ENCODE measurements at places on chromosomes 16 and 17. TPM values are rescaled to one million over a fixed set of nuclear protein-coding genes. Genes with fewer than 3 reads are reported as not detected.

GRCh38 chr17:49798182-49798581 is 9.7 kb downstream of the KAT7 start:
- H3K36me3 ChIP-seq, result peaks cover 10% of the 10 kb centered on the region
- no peak overlapping the region for H3K4me3 ChIP-seq
- no peak for DNase-seq
- no peak overlapping the region for H3K27ac ChIP-seq
- H3K27me3 ChIP-seq, result no peaks in the 10 kb centered on the region
- no peaks in the 10 kb centered on the region for H3K4me1 ChIP-seq

GRCh38 chr16:81826523-81826922 is 47.4 kb downstream of the PLCG2 start:
- H3K27me3 ChIP-seq, result no peaks in the 10 kb centered on the region
- H3K27ac ChIP-seq, result no peak overlapping the region
- H3K36me3 ChIP-seq, result no peaks in the 10 kb centered on the region
- no peaks in the 10 kb centered on the region for H3K4me1 ChIP-seq

DNA sequence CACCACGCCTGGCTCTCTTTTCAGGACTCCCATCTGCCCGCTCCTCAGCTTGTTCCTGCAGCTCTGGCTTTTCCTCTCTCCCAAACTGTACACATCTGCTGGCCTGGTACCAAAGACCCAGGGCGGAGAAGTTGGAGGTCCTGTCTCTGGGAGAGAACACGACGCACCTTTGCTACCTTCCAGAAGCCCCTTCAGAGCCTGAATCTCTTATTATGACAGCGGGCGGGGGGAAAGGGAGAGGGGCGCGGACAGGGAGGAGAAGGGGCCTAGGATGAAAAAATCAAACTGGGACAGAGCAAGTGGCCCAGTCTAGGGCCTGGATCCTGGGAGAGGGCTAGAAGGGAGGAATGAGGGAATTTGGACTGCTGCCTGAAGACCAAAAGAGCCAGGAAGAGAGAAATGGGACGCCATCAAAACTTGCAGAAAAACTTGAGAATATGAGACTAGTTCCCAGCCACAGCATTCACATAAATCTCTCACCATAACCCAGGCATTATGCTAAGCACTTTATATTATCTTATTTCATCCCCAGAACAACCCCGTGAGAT is 2.5 kb upstream of the PER1 start:
- H3K27me3 ChIP-seq, result no peaks in the 10 kb centered on the region
- H3K4me1 ChIP-seq, result peaks cover 48% of the 10 kb centered on the region
- H3K27ac ChIP-seq, result peak overlapping the region; percentile 99
- H3K4me3 ChIP-seq, result no peak overlapping the region
- H3K36me3 ChIP-seq, result no peaks in the 10 kb centered on the region

DNA sequence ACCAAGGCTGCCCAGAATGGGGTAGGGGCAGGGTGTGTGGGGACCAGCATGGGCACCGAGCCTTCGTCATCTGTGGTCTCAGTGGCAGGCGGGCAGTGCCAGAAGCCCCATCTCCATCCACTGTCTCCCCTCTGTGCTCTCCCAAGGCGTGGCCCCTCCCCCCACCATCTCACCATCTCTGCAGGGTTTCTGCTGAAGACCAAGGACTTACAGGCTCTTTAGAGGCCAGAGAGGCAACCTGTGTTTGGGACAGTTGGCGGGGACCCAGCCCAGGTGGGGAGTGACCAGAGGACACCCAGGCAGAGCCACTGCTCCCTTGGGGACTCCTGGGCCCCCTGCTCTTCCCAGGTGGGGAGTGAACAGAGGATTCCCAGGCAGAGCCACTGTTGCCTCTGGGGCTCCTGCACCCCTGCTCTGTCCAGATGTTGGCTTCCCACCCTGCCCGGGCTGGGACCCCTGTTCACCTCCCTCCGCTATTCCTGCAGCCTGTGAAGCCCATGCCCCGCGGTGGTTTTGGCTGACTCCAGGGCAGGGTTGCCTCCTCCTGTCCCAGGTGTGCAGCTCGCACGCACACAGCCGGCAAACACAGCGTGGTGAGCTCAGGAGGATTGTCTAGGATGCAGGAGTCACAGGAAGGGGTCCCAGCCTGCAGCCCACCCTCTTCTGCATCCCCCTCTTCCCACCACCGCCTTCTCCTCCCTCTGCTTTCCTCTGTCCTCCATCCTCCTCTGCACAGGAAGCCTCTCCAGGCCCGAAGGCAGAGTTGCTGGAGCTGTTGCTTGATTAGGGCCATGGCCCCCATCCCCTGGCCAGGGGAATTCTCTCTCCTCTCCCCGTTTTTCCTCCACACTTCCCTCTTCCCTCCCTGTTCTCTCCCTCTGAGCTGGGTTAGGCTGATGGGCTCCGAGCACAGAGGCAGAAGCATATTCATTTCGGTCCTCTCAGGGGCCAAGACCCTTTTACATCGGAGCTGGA is 45.0 kb downstream of the SLC7A5 start:
- no peaks in the 10 kb centered on the region for H3K36me3 ChIP-seq
- no peak overlapping the region for H3K4me3 ChIP-seq
- no peaks in the 10 kb centered on the region for H3K27me3 ChIP-seq
- H3K27ac ChIP-seq, result no peak overlapping the region
- DNase-seq, result no peak
- no peaks in the 10 kb centered on the region for H3K4me1 ChIP-seq

- H3K27ac ChIP-seq, result no peak overlapping the region
- no peak overlapping the region for H3K4me3 ChIP-seq
- H3K4me1 ChIP-seq, result peaks cover 16% of the 10 kb centered on the region
- H3K36me3 ChIP-seq, result no peaks in the 10 kb centered on the region
- no peak for DNase-seq
These were observed 2.1 kb downstream of the KREMEN2 start for GRCh38 chr16:2966043-2966807.

GRCh38 chr17:68257934-68258333 is 10.1 kb downstream of the AMZ2 start:
- no peak overlapping the region for H3K4me3 ChIP-seq
- peaks cover 20% of the 10 kb centered on the region for H3K4me1 ChIP-seq
- no peaks in the 10 kb centered on the region for H3K36me3 ChIP-seq
- no peak for DNase-seq
- no peaks in the 10 kb centered on the region for H3K27me3 ChIP-seq

Gene CD300A
- total RNA-seq, result not detected

DNA sequence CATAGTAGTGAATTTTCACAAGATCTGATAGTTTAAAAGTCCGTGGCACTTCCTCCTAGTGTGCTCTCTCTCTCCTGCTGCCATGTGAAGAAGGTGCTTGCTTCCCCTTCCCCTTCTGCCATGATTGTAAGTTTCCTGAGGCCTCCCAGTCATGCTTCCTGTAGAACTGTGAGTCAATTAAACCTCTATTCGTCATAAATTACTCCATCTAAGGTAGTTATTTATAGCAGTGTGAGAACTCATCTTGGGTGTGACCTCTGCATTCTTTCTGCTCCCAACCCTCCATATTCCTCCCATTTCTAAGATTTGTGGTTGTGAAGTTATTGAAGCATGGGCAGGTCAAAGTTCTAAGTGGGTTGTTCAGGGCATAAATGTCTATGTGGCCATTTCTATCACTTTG is 62.1 kb upstream of the ADAMTS18 start:
- no peaks in the 10 kb centered on the region for H3K27me3 ChIP-seq
- no peak overlapping the region for H3K27ac ChIP-seq
- no peaks in the 10 kb centered on the region for H3K36me3 ChIP-seq
- H3K4me3 ChIP-seq, result no peak overlapping the region
- peak; percentile 4 for DNase-seq

Gene ACE
- 207 TPM for total RNA-seq

GRCh38 chr17:11383157-11383556 is 142.1 kb downstream of the SHISA6 start:
- no peak for DNase-seq
- no peaks in the 10 kb centered on the region for H3K27me3 ChIP-seq
- no peaks in the 10 kb centered on the region for H3K4me1 ChIP-seq
- no peaks in the 10 kb centered on the region for H3K36me3 ChIP-seq

GRCh38 chr17:79098282-79098867 is 23.8 kb downstream of the ENGASE start:
- H3K27ac ChIP-seq, result no peak overlapping the region
- H3K4me1 ChIP-seq, result no peaks in the 10 kb centered on the region
- no peak overlapping the region for H3K4me3 ChIP-seq
- H3K36me3 ChIP-seq, result no peaks in the 10 kb centered on the region
- DNase-seq, result no peak
- H3K27me3 ChIP-seq, result peaks cover 9% of the 10 kb centered on the region

DNA sequence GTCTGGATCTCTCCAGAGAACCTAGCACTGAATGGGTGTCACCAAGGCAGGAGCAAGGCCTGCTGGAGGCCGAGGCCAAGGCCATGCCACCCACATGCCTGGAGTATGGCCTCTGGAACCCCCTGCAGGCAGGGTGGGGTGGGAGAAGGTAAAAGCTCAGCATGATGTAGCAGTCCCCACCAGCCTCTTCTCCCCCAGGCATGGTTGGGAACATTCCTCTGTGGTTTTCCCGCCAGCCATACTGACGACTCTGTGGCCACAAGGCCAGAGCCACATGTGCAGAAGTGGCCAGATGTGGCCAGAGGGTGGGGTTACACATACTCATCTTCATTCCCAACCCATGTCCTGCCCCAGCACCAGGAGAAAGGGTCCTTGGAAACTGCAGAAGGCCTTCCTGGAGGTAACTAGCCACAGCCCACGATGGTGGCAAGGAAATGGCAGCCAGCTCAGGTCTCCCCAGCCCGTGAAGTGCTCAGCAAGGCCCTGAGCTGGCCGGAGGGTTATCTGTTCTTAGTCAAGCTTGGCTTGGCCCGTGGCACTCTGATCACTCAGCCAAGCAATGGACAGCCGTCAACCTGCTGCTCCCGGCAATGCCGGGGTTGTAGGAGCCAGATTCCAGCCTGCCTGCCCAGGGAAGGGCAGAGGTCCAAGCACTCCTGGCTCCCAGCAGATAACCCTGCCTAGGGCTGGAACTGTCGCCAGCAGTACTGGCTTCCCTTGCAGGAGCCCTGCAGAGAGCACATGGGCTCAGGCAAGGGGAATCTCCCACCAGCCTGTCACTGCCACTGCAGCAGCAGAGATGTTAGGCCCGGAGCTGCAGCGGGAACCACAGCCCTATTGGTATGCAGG is 26.1 kb downstream of the HDAC5 start:
- H3K27me3 ChIP-seq, result no peaks in the 10 kb centered on the region
- no peak for DNase-seq
- peak overlapping the region; percentile 83 for H3K27ac ChIP-seq

DNA sequence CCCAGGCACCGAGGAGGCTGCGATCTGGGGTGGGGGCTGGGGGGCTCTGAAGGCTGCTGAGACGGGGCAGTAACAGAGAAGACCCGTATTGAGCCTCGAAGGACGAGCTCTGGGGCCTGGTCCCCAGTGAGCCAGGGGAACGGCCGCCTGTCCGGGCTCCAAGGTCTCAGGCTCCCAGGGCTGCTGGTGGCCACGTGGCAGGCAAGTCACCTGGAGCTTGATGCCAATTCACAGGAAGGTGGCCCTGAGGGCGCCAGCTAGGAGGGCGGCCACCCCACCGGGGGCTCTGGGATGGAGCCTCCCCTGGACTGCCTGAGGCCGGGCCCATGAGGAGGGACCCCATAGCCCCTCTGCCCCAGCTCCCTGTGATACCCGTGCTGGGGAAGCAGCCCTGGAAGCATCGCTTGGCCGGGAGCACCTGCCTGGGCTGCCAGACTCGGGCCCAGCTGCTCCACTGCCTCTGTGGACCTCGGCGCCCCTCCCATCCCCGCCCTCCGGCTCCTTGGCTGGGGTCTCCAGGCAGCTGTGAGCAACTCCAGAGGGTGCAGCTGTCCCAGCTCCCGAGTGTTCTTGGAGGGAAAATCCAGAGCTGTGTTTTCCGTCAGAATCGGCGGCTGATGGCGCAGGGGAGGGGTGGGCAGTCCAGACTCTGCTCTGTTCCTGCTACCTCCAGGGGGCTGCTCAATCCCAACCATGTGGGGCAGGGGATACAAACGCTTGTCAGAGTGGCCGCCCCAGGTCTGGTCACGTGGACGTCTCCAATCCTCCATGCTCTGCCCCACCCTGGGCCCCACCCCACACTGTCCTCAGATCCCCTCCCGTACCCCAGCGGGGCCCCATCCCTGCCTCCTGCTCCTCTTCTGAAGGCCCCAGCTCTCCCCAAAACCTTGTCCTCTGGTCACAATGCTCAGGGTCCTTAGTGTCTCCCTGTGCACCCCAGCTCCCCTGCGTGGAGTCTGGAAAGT is 67.2 kb upstream of the GNG13 start:
- H3K36me3 ChIP-seq, result no peaks in the 10 kb centered on the region
- H3K27ac ChIP-seq, result no peak overlapping the region
- no peak overlapping the region for H3K4me3 ChIP-seq
- H3K4me1 ChIP-seq, result no peaks in the 10 kb centered on the region
- DNase-seq, result no peak
- no peaks in the 10 kb centered on the region for H3K27me3 ChIP-seq

Gene GRB7
- total RNA-seq, result not detected

- peaks cover 36% of the 10 kb centered on the region for H3K36me3 ChIP-seq
- no peaks in the 10 kb centered on the region for H3K4me1 ChIP-seq
- H3K27ac ChIP-seq, result no peak overlapping the region
- no peaks in the 10 kb centered on the region for H3K27me3 ChIP-seq
- DNase-seq, result no peak
- H3K4me3 ChIP-seq, result no peak overlapping the region
These were observed 29.1 kb downstream of the SNN start for GRCh38 chr16:11697319-11697718.

DNA sequence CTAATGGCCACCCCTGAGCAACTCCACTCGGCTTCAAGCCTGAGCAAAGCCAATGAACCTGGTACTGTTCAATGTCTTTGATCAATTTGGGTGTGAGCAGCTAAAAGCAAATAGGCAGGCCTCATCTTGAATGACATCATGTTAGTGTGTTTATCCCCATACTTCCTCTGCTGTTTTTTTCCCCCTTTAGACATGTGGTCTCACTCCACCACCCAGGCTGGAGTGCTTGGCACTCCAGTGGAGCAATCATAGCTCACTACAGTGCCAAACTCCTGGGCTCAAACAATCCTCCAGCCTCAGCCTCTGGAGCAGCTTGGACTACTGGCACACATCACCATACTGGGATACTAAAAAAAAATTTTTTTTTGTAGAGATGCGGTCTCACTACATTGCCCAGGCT is 75.4 kb downstream of the ARHGAP17 start:
- H3K27ac ChIP-seq, result no peak overlapping the region
- no peak for DNase-seq
- H3K36me3 ChIP-seq, result peaks cover 47% of the 10 kb centered on the region
- H3K4me3 ChIP-seq, result no peak overlapping the region
- peaks cover 8% of the 10 kb centered on the region for H3K4me1 ChIP-seq

DNA sequence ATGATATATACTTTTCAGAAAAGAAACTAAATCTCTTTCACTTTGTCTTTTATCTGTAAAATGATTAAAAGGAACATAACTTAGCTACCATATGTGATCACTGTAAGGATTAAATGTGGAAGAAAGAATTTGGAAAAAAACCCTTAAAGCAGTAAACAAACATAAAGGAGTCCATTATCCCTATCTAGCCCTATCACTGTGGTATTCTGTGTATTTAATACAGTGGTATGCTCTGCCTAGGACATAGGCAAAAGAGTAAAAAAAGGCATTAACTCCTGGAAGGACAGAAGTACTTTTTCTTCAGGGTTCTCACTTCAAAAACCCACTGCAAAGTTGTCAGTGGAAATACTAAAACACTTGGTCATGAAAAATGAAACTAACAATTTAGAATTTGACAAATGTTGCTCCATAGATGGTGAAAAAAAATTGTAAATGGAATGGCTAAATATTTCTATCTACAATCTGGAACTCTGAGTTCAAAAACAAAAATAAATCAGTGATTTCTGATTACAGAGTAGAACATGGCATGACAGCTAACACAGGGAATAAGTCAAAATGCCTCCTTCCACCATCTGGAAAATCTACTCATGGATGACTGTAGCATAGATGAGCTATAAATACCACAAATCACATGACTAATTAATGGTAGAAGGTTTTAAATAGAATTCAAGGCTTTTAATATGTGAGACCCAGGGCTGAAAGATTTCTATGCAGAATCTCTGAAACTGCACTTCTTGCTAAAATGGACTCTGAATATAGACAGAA is 140.1 kb downstream of the ITFG1 start:
- no peaks in the 10 kb centered on the region for H3K27me3 ChIP-seq
- H3K36me3 ChIP-seq, result no peaks in the 10 kb centered on the region
- H3K27ac ChIP-seq, result no peak overlapping the region
- no peak for DNase-seq
- no peak overlapping the region for H3K4me3 ChIP-seq
- no peaks in the 10 kb centered on the region for H3K4me1 ChIP-seq

Measured in endothelial cell of umbilical vein (primary cell).